ENCODE measurements at places on chromosomes 12 and 14.

DNA sequence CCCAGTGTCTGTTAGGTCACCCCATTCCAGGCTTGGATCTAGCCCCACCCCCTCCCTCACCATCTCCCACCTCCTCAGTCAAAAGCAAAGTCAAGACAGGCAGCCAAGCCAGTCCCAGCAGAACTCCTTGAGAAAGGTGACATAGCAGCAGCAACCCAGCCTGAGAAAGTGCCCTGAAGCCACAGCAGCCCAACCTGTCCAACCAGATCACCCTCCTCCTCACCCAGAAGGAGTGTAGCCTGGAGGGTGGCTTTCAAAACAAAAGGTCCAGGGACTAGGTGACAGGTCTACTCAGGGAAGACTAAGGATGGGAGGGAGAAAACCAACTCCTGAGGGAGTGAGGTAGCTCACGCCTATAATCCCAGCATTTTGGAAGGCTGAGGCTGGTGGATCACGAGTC lies 5.2 kb downstream of the RAB15 start:
- DNase-seq = no peak

GRCh38 chr14:104436047-104436591 lies 143.4 kb upstream of the C14orf180 start:
- no peak for DNase-seq

DNA sequence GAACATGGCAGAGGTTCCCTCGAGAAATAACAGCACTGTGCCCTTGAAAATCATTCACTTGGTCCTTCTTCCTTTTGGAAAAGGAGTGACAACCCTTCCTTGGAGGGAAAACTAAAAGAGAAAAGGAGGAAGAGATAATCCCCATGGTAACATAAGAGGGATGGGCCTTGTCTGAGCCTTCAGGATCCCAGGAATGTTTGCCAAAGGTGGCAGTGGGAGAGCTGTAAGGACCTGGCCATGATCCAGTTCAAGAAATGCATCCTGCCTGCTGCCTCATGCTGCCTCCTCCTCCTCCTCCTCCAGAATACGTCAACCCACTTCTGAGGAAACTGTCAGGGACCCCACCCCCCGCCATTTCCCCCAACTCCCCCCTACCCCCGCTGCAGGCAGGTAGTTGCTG lies 118.8 kb downstream of the KCNK10 start:
- DNase-seq = no peak

DNA sequence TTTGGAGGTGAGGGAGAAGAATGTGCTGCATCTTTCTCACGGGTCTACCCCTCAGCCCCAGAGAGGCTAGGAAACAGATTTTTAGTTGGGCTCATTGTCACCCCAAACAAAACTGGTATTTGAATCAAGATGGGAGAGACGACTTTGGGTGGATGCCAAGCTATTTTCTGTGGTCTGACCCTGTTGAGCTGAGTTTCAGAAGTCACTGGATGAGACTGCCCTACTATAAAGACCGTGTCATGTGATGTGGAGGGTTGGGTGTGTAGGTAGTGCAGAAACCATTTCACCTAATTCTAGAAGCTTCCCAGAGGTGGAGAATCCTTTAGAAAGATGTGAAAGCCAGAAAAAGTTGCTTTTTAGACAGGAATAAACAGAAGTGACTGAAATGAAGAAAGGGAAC lies 60.2 kb downstream of the IFT43 start:
- no peak for DNase-seq

- no peak for DNase-seq
Measured at GRCh38 chr14:34362641-34363251, 99.3 kb downstream of the SPTSSA start.

DNA sequence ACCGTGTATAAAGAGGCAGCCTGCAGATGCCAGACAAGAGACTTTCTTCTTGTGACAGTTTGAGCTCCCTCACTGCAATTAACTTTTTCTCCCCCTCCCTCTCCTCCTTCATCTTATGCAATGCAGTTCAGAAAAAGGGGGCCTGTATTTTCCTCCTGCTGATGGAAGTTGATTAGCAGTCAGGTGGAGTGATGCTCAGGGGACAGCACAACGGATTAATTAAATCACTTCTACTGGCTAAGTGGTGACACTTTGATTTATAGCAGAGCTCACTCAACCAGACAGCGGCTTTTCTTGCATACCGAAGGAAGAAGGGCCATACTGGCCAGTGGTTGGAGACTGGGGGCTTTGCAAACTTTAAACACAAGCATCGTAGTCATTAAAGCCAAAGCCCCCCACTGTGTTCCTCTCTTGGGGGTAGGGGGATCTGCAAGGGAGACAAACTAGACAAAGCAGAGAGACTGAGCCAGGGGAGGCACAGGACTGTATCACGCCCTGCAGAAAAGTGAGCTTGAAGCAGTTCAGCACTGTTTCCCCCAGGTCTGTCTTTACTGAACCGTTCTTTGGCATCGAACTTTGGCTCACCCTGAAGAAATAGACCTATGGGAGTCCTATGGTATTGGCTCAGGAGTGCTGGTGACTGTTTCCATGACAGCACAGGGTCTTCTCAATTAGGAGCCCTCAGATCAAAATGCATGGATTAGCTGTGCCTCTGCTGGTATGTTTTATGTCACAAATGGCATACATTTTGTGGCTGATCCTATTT lies 47.7 kb downstream of the SPRING1 start:
- DNase-seq = no peak

- DNase-seq = no peak
Measured at GRCh38 chr14:93033084-93033982, 82.4 kb downstream of the ITPK1 start.

DNA sequence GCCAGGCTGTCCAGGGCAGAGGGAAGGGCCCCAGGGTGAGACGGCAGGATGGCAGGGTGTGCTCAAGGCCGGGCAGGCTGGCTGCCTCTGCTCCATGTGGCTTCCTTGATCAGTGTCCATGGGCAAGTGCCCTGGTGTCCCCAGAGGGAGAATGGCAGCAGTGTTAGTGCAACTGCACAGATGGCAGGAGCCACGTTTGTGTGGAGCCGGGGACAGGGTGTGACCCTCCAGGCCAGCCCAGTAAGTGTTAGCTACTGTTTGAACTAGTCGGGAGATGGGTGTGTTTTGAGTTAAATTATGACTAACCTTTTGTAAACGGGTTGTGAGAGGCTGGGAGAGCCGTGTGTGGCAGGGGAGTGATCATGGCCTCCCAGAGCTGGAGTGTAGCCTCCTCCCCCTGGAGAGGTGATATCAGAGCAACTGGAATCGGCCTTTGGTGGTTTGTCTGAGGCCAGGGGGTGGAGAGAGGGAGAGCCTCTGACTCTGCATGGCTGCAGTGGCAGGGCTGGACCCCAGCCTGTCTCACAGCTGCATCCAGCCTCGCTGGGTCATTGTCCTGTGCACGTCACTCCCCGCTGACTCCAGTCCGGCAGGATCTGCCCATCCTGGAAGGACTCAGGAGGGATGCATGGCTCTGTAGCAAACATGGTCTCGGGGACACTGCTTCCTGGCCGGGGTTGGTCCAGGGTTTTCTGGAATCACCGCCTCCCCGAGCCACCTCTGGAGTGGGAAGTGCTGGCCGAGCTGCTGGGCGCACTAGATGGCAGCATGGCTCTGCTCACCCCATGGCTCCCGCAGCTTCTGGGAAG lies 27.8 kb downstream of the AACS start:
- no peak for DNase-seq

GRCh38 chr14:81342850-81343580 lies 57.1 kb downstream of the STON2 start:
- no peak for DNase-seq

DNA sequence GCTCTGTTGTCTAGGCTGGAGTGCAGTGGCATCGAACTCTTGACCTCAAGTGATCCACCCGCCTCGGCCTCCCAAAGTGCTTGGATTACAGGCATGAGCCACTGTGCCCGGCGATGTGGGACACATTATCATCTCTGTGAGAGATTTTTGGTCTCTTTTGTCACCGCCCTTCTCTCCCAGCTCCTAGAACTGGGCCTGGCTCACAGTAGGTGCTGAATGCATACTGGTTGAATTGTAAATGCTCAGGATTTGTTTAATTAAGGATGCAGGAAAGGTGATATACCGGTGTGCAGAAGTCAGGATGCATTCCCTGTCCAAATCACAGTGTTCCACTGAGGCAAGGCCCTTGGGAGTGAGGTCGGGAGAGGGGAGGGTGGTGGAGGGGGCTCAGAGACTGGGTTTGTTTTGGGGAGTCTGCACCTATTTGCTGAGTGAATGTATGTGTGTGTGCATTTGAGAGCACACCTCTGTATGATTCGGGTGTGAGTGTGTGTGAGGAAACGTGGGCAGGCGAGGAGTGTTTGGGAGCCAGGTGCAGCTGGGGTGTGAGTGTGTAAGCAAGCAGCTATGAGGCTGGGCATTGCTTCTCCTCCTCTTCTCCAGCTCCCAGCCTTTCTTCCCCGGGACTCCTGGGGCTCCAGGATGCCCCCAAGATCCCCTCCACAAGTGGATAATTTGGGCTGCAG lies 1.0 kb upstream of the KRT18 start:
- DNase-seq = no peak

GRCh38 chr14:74155749-74156148 lies 71.0 kb downstream of the LIN52 start:
- DNase-seq = no peak
